ENCODE measurements at places on chromosomes 7 and 10. TPM values are rescaled to one million over a fixed set of nuclear protein-coding genes. Genes with fewer than 3 reads are reported as not detected.
A peak's percentile ranks its signal among the peaks of the same experiment; 100 is the strongest.

- peak; percentile 36 for DNase-seq
Observed at GRCh38 chr10:12531305-12532220, 182.2 kb downstream of the CAMK1D start.

TRIM74 gene
- 0.27 TPM for polyA plus RNA-seq

DNA sequence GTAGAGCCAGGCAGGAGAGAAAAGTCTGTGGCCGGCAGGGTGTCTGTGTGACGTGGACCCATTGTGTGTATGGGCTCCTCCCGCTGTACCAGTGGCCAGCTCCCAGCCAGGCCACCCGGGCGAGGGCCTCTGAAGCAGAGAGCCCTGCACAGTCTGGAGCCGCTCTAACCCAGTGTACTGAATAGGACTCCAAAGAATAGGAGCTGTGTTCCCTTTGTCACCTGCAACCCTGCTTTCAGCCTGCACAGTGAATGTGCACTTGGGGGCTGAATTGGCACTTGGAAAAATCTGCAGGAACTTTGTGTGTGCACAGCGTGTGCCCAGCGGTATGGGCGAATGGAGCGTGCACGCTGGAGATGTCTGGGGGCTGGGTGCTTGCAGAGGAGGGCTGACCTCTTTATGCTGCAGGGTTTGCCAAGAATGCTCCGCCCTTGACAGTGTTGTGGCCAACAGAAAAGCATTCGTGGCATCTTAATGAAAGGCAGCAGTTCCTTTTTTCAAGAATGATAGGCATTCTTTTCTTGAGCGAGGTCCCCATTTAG is 216.2 kb downstream of the AUTS2 start:
- DNase-seq, result peak; percentile 70

DNA sequence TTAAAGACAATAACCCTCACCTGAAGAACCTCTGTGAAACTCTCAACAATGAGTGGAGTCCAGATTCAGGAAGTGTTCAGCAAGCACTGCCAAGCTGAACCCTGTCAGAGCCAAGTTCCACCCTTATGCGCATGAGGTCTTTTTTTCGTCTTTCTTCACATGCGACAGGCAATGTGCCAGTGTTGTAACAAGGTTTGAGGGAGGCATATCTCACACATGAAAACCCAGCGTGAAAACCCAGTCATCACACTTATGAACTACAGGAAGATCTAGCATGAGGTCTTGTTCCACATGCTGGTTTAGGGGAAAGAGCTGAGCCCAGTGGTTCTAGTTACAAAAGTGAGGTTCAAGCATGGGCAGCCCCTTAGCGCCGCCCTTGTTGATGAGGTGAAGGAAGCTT is 49.7 kb downstream of the RABGEF1 start:
- DNase-seq, result no peak

DNA sequence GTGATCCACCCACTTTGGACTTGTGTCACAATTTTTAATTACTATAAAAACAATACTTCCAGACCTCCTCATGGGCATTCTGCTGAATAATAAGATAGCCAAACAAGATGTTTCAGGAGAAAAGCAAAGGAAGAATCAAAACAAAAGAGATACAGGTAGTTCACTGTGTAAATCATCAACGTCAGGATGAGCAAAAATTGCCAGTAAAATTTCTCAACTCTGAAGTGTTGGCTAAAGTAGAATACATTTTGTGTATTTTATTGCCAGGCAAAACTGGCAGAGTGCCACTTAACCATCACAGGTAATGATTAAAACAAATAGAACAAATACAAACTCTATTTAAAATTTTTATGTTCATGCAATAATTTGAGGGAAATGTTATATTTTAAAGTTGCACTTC is 24.8 kb downstream of the ABCB4 start:
- DNase-seq, result no peak

DNA sequence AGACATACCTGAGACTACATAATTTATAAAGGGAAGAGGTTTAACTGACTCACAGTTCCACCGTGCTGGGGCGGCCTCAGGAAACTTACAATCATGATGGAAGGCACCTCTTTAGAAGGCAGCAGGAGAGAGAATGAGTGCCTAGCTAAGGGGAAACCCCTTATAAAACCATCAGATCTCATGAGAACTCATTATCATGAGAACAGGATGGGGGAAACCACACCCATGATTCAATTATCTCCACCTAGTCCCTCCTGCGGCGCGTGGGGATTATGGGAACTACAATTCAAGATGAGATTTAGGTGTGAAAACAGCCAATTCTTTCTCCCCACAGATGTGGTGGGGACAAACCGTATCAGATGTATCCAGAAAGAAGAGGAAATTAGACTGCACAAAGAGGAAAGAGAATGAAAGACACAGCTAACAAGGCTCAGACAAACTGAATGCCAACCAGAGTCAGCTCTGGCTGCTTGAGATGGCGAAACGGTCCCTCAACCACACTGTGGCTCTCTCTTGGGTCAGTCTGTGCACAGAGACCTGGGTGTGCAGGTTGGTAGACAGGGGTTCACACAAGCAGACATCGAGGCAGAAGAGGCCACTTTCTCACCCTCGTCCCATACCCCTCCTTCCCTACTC is 375.6 kb downstream of the SFMBT2 start:
- no peak for DNase-seq

HOXA5 gene
- polyA plus RNA-seq, result 0.43 TPM

- DNase-seq, result peak; percentile 29
Observed at GRCh38 chr7:104552102-104552501, 223.7 kb downstream of the LHFPL3 start.

DNA sequence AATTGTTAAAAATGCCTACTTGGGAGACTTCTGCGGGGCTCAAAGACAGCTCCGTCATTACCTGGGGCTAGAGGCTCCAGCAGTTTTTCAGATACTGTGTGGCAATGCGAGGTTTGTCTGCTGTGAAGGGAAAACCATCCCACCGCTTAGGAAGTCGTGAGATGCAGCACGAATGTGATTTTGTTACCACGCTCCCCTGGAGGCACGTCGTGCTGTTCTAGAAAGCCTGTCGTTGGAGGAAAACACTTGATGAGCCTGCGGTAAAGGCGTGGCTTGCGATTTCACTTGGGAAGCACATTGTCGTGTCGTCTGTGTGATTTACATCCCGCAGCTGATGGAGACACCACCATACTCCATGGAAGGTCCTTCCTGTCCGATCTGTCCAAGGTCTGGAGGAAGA is 39.3 kb downstream of the CAMK1D start:
- no peak for DNase-seq

DNA sequence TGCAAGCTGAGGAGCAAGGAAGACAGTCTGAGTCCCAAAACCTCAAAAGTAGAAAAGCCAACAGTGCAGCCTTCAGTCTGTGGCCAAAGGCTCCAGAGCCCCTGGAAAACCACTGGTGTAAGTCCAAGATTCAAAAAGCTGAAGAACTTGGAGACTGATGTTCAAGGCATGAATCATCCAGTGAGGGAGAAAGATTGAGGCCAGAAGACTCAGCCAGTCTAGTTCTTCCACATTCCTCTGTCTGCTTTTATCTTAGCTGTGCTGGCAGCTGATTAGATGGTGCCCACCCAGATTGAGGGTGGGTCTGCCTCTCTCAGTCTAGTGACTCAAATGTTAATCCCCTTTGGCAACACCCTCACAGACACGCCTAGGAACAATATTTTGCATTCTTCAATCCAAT is 20.1 kb upstream of the MDFIC start:
- DNase-seq, result no peak

TMEM236 gene
- polyA plus RNA-seq, result 0.27 TPM

Data from right cardiac atrium (tissue), 5 donors.